ENCODE measurements at places on chromosomes 12 and 14.

DNA sequence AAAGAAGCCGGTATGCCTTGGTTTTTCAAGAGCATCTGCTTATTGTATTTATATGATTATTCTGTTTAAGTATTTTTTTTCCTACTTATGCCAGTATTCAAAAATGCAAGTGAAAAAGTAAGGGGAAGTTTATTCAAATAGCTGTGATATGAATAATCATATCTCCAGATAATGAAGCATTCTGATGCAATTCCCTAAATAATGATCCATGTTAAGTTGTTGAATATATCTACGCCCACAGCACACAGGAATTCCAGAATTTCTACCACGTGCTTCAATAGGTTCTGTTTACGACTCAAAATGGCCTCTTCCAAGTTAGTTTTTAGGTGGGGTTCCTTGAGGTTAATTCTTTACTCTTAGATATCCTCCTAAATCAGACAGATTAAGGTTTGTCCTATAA, 208.3 kb downstream of the NAV3 start:
- no peak for DNase-seq

DNA sequence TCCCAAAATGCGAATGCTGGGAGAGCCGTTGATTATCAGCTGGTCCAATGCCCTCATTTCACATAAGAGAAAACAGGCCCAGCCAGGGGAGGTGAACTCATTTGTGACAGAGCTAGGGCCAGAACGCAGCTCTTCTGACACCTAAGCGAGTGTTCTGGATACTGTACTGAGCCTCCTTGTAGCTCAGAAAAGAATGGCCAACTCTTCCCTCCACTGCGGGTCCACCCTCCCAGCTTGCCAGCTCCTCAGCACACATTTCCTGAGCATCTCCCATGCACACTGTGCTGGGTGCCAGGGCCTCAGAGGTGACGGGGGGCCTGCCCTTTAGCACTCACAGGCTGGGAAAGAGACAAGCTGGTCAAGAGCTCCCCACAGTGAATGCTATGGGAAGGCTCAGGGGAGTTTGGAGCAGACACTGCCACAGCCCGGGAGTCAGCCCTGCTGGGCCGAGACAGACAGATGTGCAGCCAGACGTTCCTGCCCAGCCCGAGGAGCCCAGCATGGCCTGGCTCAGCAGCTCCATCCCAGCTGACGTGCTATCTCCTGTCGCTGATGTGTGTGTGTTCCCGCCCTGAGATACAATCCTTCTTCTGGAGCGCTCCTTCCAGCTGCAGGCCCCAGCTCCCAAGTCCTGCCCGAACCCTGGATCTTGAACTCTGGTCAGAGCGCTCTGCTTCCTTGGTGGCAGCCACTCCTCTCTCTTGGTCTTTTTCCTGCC, 3.5 kb downstream of the CMTM5 start:
- DNase-seq = no peak

GRCh38 chr14:65772921-65773574, 360.5 kb downstream of the FUT8 start:
- no peak for DNase-seq

DNA sequence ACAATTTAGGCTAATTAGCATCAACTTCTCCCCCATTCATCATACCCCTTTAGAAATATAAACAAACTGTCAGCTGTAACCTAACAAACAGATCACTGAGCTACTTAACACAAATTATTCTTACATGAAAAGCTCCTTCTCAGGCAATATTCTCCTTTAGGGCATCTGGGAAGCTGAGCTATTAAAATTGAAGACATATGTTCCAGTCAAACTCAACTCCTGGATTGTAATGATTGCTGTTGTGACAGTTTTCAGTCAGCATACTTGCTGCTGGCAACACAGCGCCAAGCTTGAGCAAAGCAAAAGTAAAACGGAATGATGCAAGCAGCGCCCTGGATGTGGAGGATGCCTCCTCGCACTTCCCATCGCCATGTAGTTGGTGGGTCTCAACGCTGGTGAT, 82.4 kb downstream of the SLC25A21 start:
- no peak for DNase-seq

- no peak for DNase-seq
These were observed 399 bp upstream of the ZNF705A start for GRCh38 chr12:8156416-8156815.

DNA sequence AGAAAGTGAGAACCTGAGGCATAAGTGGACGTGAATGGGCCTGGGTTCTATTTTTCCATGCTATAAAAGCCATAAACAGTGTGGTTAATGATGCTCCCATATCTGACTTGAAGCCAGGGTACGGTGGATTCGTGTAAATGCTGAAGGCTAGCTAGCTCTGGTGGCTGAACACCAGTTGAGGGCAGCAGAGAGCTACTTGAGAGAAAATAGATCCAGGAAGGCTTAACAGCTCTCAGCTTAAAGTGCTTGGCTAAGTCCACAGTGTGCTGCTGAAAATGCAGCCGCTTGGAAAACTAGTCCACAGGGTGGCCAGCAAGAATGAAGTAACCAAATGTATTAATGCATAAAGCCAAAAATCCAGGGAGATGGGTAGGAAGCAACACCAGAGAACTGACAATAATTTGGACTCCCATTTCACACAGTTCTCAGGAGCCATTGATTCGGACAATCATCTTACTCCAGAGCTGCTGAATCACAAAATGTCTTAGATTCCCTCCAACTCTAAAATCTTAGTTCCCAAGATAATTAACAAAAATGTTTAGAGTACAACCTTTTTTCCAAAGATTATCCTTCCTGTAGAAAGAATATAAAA, 15.0 kb upstream of the FOXG1 start:
- DNase-seq = no peak

GRCh38 chr12:20443792-20444191, 75.5 kb downstream of the PDE3A start:
- DNase-seq = no peak

DNA sequence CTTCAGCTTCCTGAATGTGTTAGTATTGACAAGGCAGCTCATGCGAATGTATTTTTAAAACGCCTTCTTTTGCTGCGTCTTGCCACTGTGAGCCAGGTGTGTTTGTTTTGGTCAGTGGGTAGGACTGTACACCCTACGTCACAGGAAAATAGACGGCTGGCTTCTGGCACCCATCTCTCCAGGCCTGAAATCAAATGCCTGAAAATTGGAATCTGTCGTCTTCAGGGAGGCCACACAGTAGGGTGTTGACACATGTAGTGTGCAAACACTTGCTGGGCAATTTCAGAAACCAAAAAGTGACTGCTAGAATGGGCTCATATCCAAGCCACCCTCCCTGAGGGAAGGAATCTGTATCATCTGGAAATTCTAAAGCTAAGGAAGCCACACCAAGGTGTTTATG, 209.3 kb downstream of the TTC8 start:
- no peak for DNase-seq

- no peak for DNase-seq
These were observed 313.3 kb upstream of the SFSWAP start for GRCh38 chr12:131397493-131398181.

DNA sequence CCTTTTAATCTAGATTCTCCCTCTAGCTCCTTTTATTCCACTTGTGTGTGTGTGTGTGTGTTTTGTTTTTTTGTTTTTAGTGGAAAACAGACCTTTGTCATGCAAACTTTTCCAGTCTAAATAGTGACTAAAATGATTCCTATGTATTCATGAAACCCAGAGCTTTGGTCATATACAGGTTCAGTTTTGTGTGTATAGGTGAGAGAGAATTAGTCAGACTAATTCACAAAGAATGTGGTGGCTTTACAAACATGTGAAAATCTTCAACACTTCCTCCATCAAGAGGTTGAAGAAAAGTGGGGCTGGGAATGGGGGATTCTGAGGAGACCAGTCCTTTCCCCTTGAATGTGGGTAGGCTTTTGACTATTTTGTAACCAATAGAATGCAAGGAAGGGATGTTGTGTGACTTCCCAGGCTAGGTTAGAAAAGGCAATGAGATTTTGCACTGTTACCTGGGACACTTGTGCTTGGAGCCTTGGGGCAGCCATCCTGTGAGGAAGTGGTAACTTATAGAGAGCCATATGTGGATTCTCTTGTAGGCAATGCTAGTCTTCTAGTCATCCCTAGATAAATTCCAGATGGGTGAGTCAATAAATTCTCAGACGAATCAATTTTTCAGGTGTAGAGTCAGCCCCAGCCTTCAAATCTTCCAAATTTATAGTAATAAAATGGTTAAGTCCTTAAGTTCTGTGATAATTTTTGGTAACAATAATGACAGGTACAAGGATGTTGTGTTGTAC, 236.1 kb downstream of the CEP128 start:
- no peak for DNase-seq

DNA sequence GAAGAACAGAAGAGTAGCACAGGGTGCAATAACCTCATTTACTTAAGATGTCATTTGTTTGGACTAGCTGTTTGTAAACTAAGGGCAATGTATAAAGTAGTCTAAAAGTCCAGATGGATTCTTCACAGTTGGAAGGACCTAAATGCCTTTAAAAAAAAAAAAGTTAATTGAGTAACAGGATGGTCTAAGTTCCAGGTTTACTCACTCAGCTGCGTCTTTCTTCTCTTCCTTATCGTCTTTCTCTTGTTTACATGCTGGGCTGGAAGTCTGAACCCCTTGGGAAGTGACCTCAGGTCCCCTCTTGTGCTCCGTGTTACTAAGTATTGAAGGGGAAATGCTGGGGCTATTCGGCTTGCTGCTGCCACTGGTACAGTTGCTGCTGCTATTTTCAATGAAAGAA, 82.5 kb downstream of the SH2B3 start:
- DNase-seq = no peak
